ENCODE measurements at places on chromosomes 6 and 20.

DNA sequence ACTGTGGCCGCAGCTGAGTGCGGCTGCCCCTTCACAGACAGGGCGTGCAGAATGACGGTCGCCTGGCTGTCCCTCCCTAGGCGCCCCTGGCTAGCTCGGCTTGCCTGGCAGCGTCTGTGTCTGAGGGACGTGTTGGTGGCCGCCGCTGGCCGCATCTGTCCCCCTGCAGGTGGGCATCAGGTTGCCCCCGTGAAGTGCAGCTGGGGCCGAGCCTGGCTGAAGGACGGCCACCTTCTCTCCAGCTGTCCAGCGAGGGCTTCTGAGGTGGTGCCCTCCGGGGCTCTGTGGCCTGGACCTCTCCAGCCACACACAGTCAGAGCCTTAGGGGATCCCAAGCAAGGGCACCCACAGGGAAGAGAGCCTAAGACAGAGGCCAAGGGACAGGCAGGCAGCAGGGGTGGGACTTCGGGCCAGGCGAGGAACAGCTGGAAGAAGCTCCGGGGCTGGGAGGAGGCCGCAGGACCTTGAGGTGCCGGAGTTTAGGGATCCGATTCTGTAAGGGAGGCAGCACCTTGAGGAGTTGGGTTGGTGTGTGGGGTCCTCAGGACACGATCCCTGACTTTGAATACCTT lies 89.0 kb upstream of the EPB41L1 start:
- no peak for DNase-seq

- no peak for DNase-seq
These were observed 36.5 kb downstream of the PLCG1 start for GRCh38 chr20:41173791-41174341.

DNA sequence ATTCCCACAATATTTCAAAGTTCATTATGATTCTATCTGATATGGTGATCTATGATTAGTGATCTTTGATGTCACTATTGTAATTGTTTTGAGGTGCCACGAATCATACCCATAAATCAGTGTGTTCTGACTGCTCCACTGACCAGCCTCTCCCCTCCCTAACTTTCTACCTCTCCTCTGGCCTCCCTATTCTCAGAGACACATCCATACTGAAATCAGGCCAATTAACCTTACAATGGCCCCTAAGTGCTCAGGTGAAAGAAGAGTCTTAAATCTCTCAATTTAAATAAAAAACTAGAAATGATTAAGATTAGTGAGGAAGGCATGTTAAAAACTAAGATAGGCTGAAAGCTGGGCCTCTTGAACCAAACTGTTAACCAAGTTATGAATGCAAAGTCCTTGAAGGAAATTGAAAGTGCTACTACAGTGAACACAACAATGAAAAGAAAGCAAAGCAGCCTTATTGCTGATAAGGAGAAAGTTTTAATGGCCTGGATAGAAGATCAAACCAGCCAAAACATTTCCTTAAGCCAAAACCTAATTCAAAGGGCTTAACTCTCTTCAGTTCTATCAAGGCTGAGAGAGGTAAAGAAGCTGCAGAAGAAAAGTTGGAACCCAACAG lies 196.9 kb upstream of the SHLD1 start:
- DNase-seq, result no peak

GRCh38 chr6:126143761-126144251 lies 157.5 kb downstream of the TRMT11 start:
- DNase-seq, result no peak

- no peak for DNase-seq
These were observed 130.0 kb upstream of the KCNK16 start for GRCh38 chr6:39452306-39453145.

DNA sequence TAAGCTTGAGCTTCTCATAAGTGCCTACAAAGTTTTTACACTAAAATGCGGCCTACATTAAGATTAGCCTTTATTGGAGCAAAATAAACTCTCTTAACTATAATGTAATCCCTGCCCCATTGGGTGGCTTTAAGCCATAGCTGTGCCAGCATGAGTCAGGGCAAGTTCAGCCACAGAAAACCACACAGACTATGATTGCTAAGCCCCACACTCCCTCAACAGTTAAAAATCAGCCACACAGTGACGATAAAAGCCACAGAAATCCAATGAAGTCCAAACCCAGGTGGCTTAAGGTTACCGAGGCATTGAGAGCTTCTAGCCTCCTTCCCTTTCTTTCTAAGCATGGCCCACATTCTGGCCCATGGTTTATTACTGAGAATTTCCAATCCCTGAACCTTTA lies 61.6 kb downstream of the GRM1 start:
- DNase-seq, result no peak

- DNase-seq, result no peak
These were observed 935.1 kb upstream of the MAP3K7 start for GRCh38 chr6:91521999-91522398.

GRCh38 chr6:14682812-14683211 lies 563.1 kb upstream of the JARID2 start:
- no peak for DNase-seq

DNA sequence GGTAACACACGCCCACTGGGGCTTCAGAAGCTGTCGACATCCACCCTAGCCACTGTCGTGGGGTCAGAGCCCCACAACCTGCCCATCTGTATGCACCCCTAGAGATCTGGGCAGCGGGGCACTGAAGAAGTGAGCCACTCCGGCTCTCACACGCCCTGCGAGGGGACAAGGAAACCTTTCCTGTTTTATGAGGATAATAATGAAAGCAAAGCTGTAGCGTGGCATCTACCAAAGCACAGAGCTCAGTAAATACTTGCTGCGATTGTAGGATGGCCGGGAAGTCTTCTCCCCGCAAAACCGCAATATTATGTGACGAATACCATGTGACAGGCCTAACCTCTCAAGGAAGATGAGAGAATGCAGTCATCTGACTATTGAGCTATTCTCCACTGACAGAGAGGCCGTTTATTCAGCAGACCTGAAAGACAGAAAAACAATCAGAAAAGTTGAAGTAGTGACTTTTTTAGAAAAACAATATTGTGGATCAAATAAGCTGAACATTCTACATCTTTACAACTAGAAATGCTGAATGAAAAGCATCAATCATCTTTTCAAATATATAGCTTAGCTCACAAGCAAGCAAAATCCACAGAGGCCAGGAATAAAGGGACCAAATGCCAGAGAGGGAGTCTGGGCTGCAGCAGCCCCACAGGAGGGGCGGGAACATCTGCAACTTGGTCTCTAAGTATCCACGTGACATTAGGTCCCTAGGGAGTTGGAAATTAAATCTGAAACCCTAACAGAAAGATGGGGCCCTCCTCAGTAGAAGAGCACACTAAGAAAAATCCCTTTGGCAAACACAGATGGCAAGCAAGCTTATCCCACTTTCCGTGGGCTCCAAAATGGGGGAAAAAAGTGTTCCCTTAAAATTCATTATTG lies 207.8 kb downstream of the TTLL2 start:
- no peak for DNase-seq

GRCh38 chr6:108452711-108453195 lies 108.0 kb upstream of the FOXO3 start:
- no peak for DNase-seq

GRCh38 chr20:24531631-24532419 lies 62.4 kb downstream of the SYNDIG1 start:
- DNase-seq, result no peak

DNA sequence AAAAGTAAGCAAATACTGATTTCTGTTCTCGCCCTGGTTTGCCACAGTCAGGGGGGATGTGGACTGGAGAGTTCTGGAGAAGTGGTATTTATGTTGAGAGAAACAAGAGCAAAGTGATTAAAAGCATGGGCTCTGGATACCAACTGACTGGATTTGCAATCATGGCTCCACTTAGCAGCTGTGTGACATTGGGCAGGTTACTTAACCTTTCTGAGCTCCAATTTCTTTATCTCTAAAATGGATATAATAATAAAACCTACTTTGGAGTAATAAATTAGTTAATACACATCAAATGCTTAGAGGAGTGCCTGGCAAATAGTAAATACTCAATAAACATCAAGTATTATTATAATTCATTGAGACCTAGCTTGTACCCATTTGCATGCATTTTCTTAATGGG lies 111.7 kb downstream of the CLIC5 start:
- no peak for DNase-seq

- DNase-seq, result no peak
These were observed 10.8 kb upstream of the OR2B2 start for GRCh38 chr6:27922949-27923348.

- DNase-seq, result no peak
These were observed 19.2 kb upstream of the GLP1R start for GRCh38 chr6:39029156-39030011.

DNA sequence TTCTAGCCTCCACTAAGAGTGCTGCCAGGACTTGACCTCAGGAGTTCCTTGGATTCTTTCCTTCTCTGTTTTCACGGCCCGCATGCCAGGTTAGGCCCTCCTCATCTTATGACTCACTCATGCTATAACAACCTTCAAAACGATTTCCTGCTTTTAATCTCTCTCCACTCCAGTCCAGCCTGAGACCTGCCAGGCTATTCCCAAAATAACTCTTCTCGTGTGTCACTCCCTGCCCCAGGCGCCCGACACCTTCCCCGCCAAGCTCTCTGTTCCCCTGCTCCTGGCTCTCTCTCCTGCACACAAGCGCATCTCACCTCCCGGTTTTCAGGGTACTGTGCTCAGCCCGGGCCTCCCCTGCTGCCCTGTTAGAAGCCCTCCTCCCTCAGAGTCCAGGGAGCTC lies 64.1 kb upstream of the RPS6KA2 start:
- no peak for DNase-seq

- no peak for DNase-seq
These were observed 132.4 kb downstream of the HS3ST5 start for GRCh38 chr6:114210467-114210866.

GRCh38 chr6:165936096-165936495 lies 231.6 kb downstream of the TBXT start:
- no peak for DNase-seq

DNA sequence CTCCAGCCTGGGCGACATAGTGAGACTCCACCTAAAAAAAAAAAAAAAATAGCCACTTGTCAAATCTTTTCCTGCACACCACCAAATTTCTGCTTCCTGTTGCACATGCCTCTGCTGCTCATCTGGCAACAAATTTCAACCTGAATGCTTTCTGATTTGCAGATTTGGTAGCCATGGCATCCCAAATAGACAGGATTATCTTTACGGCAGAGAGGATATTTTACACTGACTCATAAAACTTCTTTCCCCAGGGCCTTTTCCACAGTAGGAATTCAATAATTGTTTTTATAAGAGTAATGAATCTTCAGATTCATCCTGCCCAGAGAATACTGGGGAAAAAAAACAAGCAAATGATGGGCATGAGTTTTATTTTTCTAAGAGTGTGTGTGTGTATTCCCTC lies 264.6 kb downstream of the FRK start:
- DNase-seq, result no peak

- no peak for DNase-seq
These were observed 9.7 kb downstream of the MAPRE1 start for GRCh38 chr20:32829311-32830005.

- no peak for DNase-seq
These were observed 50.1 kb upstream of the ARMC2 start for GRCh38 chr6:108797951-108798669.

DNA sequence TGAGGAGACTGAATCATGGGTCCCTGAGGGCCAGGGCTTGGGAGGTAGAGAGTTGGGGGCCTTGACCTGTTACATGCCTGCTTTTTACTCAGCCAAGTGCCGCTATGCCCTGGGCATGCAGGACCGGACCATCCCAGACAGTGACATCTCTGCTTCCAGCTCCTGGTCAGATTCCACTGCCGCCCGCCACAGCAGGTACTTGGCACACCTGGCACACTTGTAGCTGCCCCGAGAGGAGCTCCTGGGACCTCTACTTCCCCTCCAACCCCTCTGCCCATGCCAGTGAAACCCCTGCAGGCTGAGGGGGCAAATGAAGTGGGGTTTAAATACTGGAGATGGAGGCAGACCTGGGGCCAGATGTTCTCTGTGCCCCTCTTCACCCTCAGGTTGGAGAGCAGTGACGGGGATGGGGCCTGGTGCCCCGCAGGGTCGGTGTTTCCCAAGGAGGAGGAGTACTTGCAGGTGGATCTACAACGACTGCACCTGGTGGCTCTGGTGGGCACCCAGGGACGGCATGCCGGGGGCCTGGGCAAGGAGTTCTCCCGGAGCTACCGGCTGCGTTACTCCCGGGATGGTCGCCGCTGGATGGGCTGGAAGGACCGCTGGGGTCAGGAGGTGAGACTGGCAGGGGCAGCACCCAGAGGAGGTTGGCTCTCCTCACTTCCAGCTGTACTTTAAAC lies 4.6 kb downstream of the DDR1 start:
- DNase-seq, result no peak

- DNase-seq, result no peak
These were observed 42.4 kb downstream of the HFE start for GRCh38 chr6:26129656-26130055.

GRCh38 chr20:47606983-47607613 lies 105.4 kb downstream of the NCOA3 start:
- DNase-seq, result no peak

DNA sequence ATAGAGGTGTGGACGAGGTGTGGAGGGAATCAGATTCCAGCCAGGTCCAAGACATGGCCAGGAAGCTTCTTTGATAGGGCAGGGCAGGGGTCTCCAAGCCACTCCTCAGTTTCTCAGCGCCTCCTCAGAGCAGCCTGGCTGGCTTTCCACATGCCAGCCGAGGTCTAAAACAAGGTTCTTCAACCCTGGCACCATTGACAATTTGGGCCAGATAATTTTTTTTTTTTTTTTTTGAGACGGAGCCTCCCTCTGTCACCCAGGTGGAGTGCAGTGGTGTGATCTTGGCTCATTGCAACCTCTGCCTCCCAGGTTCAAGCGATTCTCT lies 21.3 kb upstream of the CHMP4B start:
- no peak for DNase-seq

- no peak for DNase-seq
These were observed 16.4 kb downstream of the SLCO4A1 start for GRCh38 chr20:62658593-62659178.

- DNase-seq, result no peak
These were observed 128.4 kb downstream of the SYCP2 start for GRCh38 chr20:59804871-59805665.

DNA sequence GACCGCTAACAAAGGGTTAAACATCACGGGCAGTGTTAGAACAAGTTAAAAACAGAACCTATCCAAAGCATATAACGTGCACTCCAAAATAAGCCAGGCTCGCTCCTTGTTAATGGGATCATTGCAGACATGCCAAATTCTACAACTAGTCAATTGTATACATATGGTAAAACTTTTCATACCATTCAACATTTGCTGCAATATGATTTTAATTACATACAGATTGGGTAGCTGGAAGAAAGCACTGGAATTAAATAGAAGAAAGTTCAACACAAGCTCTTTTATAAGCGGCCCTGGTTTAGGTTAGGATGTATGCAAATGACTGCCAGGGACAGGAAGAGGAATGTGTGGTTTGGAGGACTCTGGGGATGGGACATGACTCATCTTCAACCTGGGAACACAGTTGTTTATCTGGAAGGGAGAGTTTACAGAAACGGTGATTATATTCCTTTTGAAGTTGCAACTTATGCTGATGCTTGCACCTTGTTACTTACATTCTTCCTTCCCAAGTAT lies 62.5 kb upstream of the TIAM2 start:
- DNase-seq, result no peak

- DNase-seq, result no peak
These were observed 32.0 kb upstream of the SUMO4 start for GRCh38 chr6:149368065-149368464.

All from NCI-H2227 treated with DMSO at 0.1 percent for 48 hours (cell line).